Stimulated activated CD4-positive, alpha-beta T cell treated with anti-CD3 and anti-CD28 coated beads, TNF-alpha, amount 100 ng/mL, for 4 hours (primary cell): ENCODE measurements at places on chromosomes 1 and 21.

DNA sequence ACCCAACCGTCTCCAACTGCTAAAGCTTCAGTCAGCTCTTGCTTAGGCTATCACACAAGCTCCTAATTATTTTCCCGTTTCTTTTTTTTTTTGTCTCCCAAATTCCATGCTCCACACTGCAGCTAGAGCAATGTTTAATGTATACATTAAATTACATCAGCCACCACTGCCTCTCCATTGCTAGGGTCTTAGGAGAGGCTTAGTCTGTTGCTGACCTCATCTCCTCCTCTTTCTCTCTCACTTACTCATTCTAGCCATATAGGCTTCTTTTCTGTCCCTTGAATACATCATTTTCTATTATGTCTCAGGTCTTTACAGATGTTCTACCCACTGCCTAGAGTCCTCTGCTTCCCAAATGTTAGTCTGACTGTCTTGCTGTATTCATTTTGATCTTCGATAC is 138.1 kb upstream of the ST6GALNAC5 start:
- no peak for DNase-seq

- DNase-seq = no peak
Measured at GRCh38 chr1:210922666-210923065, 211.3 kb downstream of the KCNH1 start.

- DNase-seq = no peak
Measured at GRCh38 chr1:232880354-232880753, 70.1 kb upstream of the NTPCR start.

GRCh38 chr1:164515711-164516331 is 43.2 kb upstream of the PBX1 start:
- DNase-seq = no peak

GRCh38 chr1:97254731-97255463 is 533.3 kb downstream of the PTBP2 start:
- no peak for DNase-seq

DNA sequence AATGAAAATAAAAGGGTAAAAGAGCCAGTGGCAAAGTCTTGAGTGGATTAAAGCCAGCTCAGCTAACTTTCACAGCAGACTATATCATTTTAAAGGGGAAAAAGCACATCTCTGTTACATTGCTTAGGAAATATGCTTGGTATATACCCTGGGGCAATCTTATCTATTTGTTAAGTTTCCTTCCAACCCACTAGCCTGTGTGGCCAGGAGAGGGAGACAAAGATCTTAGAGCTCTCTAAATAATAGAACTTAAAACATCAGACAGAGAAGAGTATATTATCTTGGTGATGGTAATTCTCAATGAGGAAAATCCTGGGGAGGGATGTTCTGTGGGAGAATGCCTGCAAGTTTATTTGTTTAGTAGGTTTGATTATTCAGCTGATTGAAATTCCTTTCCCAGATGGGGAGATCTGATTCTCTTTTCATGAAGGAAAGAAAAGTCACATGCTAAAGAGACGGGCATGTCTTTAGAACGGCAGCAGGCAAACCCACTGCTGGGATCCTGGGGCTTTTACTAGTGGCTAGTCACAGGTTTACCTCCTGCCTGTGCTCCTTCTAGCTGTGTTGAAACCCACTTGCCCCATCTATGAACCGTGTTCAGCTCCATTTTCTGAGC is 3.6 kb downstream of the KCNE2 start:
- no peak for DNase-seq

DNA sequence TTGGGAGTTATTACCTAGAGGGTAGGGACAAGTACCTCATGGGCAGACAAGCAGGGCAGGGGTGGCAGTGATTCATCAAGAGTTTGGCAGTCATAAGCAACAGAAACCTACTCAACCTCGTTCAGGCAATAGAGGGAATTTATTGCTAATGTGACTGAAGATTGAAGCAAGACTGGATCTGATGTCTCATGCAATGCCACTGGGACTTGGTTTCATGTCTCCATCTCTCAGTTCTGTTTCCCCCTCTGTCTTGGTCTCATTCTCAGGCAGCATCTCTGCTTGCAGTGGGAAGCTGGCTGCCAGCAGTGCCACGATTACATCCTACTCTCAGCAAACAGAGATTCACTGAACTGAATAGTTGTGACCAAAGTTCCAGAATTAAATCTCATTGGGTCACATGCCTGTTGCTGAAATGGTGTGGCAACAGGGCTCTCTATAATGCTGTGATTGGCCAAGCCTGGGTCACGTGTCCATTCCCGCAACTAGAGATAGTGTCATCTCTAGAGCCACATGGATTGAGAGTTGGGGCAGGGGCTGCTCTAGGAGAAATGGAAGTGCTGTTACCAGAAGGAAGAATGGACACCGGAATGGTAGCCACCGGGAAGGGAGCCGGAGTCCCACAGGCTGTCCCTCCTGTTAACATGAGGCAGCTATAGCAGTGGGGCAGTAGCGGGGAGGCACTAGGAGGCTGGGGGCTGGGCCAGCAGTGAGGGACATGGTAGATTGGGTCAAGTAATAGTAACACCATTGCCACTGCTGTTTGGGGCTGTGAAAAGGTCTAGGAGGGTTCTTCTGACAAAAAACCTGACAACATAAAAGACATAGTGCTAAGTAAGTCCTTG is 3.9 kb upstream of the CDC42 start:
- DNase-seq = no peak

GRCh38 chr1:76281306-76281705 is 206.8 kb downstream of the ST6GALNAC3 start:
- DNase-seq = no peak

GRCh38 chr1:210123924-210124589 is 108.5 kb upstream of the SERTAD4 start:
- no peak for DNase-seq

- DNase-seq = no peak
Measured at GRCh38 chr1:86938855-86939254, 24.4 kb downstream of the HS2ST1 start.

DNA sequence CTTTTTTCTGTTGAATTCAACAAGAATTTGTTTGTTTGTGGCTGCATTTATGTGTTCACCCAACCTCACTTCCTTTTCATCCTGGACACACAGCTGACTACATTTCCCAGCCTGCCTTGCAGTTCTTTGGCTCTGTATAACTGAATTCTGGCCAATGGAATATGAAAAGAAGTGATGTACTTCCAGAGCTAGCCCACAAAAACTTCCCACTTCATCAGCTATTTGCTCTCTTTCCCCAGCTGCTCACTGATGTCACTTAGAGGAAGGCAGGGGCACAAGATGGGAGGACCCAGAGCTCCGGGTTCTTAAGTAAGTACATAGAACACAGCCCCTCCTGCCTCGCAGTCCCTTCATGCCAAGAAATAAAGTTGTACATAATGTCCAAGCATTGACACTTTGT is 235.0 kb upstream of the FGGY start:
- DNase-seq = no peak

DNA sequence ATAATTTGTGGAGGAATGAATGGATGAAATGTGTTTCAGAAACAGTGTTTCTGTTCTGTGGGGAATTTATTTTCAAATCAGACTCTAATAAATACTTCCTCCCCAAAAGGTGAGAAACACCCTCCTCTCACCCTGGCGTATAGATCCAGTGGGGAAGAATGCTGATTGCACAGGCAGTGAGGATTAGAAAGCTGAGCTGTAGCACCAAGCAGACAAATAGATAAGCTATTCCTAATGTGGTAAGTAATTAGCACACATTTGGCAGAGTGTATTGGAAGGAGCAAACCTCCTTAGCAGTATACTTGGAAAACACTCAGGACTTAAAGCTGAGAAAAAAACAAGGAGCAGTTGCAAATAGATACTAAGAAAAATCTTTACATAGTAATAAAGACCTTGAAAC is 50.8 kb downstream of the NUF2 start:
- DNase-seq = no peak

GRCh38 chr1:79726911-79727310 is 720.4 kb upstream of the ADGRL4 start:
- no peak for DNase-seq

DNA sequence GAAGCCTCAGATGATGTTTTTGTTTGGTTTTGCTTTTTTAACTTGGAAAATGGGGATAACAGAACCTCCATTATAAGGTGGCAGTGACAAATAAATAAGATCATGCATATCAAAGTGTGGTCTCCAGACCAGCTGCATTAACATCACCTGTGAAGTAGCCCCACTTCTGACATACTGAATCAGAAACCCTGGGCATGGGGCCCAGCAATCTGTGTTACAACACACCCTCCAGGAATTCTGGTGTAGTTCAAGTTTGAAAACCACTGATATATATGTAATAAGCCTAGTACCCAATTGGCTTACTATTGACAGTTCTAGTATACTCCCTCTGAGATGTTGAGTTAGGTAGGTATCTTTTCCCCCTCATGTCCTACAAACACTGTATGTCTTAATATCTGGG is 24.1 kb upstream of the RNF19B start:
- DNase-seq = no peak

GRCh38 chr1:220579317-220579716 is 51.4 kb downstream of the MARK1 start:
- DNase-seq = no peak
